ENCODE measurements at places on chromosomes 13 and 19.
A peak's percentile ranks its signal among the peaks of the same experiment; 100 is the strongest.

- H3K4me3 ChIP-seq: no peak overlapping the region
- no peaks in the 10 kb centered on the region for H3K27me3 ChIP-seq
- no peak for DNase-seq
- H3K4me1 ChIP-seq: no peaks in the 10 kb centered on the region
- no peaks in the 10 kb centered on the region for H3K36me3 ChIP-seq
Observed at GRCh38 chr19:30529876-30530275, 157.7 kb downstream of the ZNF536 start.

- H3K27ac ChIP-seq: no peak overlapping the region
- H3K27me3 ChIP-seq: no peaks in the 10 kb centered on the region
- H3K4me3 ChIP-seq: no peak overlapping the region
- H3K4me1 ChIP-seq: peaks cover 37% of the 10 kb centered on the region
Observed at GRCh38 chr19:7866399-7867091, 7.6 kb downstream of the PRR36 start.

GRCh38 chr13:66665991-66666390 lies 564.1 kb downstream of the PCDH9 start:
- no peak overlapping the region for H3K4me3 ChIP-seq
- H3K27ac ChIP-seq: no peak overlapping the region
- H3K4me1 ChIP-seq: no peaks in the 10 kb centered on the region
- H3K27me3 ChIP-seq: no peaks in the 10 kb centered on the region

DNA sequence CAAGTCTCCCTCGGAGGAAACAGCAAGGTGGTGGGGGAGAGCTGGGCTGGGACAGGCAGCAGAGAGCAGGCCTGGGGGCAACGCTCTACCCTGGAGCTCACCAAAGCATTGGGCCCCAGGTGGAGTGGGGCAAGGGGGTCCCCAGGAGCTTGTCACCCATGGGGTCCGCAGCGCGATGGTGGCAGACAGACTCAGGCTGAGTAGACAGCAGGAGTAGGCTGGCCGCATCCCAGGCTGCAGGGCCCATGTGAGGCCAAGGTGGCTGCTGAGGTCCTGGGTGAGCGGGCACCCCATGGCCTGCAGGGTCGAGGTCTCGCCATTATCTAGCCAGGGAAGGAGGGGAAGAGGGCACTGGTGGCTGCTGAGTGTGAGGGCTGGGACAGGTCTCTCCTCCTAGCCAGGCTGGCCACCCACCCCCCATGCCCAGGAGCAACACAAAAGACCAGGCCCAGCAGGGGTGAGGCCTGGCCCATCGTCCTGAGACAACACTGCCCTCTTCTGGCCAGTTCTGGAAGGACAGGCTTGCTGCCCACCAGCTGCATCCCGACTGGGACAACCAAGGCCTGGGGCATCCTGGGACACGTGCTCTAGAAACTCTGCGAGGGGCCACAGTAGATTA lies 33.1 kb downstream of the CEBPG start:
- H3K27me3 ChIP-seq: no peaks in the 10 kb centered on the region
- no peak overlapping the region for H3K27ac ChIP-seq
- no peaks in the 10 kb centered on the region for H3K36me3 ChIP-seq
- peak; percentile 52 for DNase-seq

- no peak overlapping the region for H3K4me3 ChIP-seq
- no peak overlapping the region for H3K27ac ChIP-seq
- no peak for DNase-seq
- no peaks in the 10 kb centered on the region for H3K4me1 ChIP-seq
- no peaks in the 10 kb centered on the region for H3K36me3 ChIP-seq
Observed at GRCh38 chr13:98208606-98209005, 31.5 kb upstream of the RNF113B start.

DNA sequence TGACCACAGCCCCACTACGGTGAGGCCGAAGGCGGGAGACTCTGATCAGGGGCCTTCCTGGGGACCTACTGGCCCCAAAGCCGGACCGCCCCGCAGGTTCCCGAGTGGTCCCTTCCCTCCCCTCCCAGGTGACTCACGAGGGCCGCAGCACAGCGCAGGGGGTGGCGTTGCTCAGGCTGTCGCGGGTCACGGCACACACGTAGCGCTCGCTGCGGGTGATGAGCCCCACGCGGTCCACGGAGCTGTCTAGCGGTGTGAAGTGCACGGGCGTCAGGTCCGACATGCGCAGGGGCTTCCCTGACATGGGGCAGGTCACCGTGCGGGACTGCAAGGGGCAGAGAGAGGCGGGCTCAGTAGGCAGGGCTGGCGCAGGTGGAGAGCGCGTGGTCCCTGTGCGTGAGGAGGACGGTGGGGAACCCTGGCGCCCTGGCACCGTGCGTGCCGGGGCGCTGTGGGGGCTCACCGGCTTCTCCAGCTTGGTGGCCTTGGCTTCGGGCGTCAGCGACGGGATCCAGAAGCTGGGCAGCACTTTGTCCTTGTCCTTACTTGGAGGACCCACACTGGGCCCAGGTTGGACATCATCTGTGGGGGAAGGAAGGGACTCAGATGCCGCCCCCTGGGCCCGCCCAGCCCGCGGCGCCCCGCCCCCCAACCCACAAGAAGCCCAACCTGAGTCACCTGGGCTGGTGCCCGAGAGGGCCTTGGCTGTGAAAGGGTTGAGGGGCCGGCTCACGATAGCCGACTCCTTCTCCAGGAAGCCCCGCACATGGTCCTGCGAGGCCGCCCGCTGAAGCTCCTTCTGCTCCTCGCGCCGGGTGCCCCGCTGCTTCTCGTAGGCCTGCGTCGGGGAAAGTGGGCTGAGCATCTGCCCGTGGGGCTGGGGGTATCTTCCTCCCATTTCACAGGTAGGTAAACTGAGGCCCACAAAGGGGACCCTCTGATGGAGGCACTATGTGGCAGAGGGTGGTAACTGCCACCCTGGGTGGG lies 23.7 kb downstream of the NOSIP start:
- no peak overlapping the region for H3K4me3 ChIP-seq
- peaks cover 22% of the 10 kb centered on the region for H3K36me3 ChIP-seq
- H3K27me3 ChIP-seq: no peaks in the 10 kb centered on the region
- peaks cover 96% of the 10 kb centered on the region for H3K4me1 ChIP-seq
- no peak overlapping the region for H3K27ac ChIP-seq
- no peak for DNase-seq

DNA sequence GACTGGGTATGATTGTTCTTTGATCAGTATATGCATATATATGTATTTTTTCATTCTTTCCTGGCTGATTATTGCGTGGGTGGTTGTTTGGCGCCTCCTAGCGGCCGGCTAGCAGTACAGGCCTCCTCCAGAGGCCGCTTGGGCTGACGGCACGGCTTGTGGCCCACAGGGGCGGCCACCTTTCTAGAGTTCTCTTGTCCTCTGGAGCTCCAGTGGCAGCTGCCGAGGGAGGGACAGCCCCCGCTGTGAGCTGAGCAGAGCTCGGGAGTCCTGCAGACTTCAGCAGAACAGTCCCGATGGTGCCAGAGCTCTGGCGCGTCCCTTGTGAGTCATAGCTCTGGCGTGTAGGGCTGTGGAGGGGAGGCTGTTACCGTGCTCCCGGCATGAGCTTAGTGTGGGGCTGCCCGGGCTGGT lies 22.5 kb upstream of the ZNF429 start:
- no peaks in the 10 kb centered on the region for H3K4me1 ChIP-seq
- peak; percentile 38 for DNase-seq
- no peaks in the 10 kb centered on the region for H3K36me3 ChIP-seq

DNA sequence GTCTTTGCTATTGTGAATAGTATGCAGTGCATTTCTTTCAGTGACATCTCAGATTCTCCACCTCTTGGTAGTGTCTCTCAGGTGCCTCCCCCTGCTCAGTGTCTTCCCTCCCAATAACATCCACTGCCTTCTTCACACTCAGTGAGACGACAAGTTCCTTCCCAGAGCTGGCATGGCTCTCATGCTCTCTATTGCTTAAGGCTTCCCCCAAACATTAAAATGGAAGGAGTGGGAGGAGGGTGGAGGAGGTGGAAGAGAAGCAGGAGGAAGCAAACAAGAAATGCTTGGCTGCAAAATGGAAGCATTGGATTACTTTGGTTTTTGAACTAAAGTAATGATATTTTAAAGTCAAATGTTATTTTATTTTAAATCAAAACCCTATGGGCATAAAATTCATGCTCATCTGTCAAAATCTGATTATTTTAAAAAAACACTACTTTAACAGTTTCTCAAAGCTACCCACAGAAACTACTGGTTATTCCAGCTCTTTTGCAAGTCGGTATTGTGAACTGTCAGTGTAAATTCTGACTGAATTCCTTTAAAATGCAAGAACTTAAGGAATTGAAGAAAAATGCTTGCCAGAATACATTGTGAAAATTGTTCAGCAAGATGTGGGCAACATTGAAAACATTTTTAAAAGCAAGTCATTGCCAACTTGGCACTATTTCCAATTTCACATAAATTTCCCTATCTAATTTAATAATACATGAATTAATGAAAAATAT lies 727.6 kb upstream of the ARGLU1 start:
- H3K27me3 ChIP-seq: no peaks in the 10 kb centered on the region
- H3K36me3 ChIP-seq: no peaks in the 10 kb centered on the region
- no peaks in the 10 kb centered on the region for H3K4me1 ChIP-seq
- no peak for DNase-seq

DNA sequence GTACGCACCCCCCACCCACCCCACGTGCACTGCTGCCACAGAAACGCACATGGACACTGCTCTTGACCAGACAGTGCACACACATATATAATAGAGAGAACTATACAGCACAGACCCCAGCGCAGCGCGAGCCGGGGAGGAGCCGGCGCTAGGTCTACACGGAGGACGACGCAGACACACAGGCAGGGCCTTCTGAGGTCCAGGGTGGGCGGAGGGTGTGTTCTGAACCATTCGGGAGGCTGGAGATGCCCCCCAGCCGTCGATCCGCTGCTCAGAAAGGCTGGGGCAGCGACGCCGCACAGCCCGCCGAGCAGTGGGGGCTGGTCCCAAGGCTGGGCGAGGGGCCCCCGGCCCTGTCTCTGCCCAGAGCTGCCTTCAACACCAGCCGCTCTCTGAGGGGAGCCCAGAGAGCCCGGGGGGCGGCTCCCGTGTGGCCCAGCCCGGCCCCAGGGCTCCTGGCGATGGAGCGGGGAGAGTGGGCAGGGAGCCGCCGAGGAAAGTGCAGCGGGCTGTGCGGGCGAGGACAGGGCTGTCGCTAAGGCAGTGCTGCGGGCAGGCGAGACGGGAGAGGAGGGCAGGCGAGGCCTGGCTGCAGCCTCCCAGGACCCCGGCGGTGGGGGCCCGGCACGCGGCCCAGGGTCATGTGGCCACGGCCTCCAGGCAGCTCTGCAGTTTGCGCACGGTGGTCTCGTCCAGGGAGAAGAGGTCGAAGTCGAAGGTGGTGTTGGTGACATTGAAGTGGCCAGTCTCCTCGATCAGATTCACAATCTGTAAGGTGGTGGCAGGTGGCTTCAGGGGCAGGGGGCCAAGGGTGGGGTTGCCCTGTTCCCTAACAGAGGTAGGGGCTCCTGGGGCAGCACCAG lies 67.1 kb downstream of the MLLT1 start:
- no peaks in the 10 kb centered on the region for H3K4me1 ChIP-seq

DNA sequence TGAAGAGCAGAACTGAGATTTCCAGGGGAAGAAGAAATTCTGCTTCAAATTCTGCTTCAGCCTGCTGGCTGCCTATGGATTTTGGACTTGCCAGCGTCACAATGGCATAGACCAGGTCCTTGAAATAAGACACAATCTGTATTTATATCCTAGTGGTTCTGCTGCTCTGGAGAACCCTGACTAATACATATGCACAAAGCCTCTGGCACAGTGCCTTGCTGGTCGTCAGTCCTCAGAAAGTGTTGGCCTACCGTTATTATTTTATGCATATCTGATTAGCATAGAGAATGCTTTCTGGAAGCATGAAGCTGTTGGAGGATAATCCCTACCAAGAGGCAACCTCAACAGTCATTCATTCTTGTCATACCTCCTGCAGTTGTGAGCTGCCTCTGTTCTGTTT lies 213.7 kb downstream of the B3GLCT start:
- no peak for DNase-seq
- no peak overlapping the region for H3K27ac ChIP-seq

GRCh38 chr19:19054939-19055440 lies 8.8 kb upstream of the SLC25A42 start:
- no peak for DNase-seq
- no peaks in the 10 kb centered on the region for H3K4me1 ChIP-seq
- no peak overlapping the region for H3K4me3 ChIP-seq
- peaks cover 44% of the 10 kb centered on the region for H3K36me3 ChIP-seq

DNA sequence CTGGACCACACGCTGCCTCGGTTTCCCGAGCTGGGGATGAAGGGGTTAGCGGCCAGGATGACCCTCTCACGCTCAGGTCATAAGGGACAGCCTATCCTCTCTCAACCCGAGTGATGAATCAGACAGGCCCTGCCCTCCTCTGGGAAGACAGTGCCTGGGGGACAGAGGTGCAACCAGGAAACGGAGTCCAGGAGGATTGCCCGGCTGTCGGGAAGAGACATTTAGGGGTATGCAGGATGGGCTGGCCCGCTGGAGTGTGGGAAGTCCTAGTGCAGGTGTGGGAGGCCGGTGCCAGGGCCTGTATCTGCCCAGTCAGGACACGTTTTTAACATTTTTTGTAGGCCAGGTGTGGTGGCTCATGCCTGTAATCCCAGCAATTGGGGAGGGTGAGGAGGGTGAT lies 8.3 kb downstream of the LSM7 start:
- H3K36me3 ChIP-seq: peaks cover 8% of the 10 kb centered on the region
- no peak for DNase-seq
- H3K27ac ChIP-seq: no peak overlapping the region
- no peak overlapping the region for H3K4me3 ChIP-seq

GRCh38 chr19:54995561-54995960 lies 29.4 kb downstream of the NLRP2 start:
- DNase-seq: no peak
- H3K4me1 ChIP-seq: no peaks in the 10 kb centered on the region
- no peaks in the 10 kb centered on the region for H3K27me3 ChIP-seq
- no peak overlapping the region for H3K4me3 ChIP-seq
- H3K36me3 ChIP-seq: peaks cover 3% of the 10 kb centered on the region

- peaks cover 10% of the 10 kb centered on the region for H3K4me1 ChIP-seq
- H3K27me3 ChIP-seq: no peaks in the 10 kb centered on the region
- DNase-seq: no peak
Observed at GRCh38 chr13:50358231-50359040, 343.2 kb downstream of the KCNRG start.

- peaks cover 39% of the 10 kb centered on the region for H3K4me1 ChIP-seq
- H3K4me3 ChIP-seq: no peak overlapping the region
- no peaks in the 10 kb centered on the region for H3K27me3 ChIP-seq
- peaks cover 67% of the 10 kb centered on the region for H3K36me3 ChIP-seq
- no peak for DNase-seq
Observed at GRCh38 chr13:24280720-24281119, 28.7 kb upstream of the C1QTNF9 start.
